RWPE2 (cell line): ENCODE measurements at places on chromosomes 13 and 19.
A peak's percentile ranks its signal among the peaks of the same experiment; 100 is the strongest.

DNA sequence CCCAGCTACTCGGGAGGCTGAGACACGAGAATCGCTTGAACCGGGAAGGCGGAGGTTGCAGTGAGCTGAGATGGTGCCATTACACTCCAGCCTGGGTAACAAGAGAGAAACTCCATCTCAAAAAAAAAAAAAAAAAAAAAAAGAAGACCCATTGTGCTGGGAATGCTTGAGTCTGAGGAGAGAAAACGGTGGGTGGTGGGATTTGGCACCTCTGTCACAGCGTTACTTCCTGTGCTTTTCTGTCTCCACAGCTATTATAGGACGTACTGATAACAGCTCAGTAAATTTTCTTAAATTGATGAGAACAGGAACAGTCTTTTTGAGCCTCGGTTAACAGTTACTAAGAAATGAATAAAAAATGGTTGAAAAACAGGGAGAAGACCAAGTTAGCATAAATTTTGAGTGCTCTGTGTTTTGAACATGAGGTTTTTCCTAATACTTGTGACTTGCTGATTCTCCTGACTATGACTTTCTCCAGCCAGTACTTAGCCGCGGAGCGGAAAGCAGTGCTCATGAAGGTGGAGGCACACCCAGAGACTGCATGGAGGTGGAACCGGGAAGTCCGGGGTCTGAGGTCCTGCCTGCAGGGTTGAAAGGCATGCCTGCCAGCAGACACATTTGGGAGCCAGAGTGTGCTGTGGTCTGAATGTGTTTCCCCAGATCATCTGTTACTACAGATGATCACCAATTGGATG is 55.3 kb upstream of the TEX29 start:
- DNase-seq = no peak

DNA sequence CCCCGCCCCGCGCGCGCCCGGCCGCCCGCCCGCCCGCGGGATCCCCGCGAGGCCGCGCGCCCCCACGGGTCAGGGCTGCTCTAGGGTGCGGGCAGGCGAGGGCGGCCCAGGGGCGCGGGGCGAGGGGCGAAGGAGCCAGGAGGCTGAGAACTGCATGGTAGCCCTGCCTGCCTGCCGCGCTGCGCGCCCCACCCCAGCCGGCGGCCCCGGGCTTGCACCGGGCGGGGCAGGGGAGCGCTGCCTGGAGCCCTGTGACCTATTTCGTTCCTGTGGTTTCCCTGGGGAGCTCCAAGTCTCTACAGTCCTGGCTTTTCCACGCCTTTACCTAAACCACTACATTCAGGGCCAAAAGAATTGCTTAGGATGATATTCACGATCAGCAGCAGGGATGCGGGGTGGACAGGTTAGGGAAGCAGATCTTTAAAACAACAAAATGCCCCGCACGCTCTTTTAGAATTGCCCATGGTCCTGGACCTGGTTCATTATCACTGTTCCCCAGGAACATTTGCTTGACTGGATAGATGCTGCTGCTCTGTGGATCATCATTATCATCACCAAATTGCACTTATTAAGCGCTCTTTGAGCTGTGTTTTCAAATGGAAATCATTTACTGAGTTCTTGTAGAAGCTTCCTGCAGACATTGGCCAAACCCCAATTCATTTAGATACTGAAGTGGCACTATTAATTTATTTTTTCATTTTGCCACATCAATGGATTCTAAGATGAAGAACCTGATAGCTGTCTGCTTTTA is 421 bp upstream of the GPR12 start:
- no peak for DNase-seq

DNA sequence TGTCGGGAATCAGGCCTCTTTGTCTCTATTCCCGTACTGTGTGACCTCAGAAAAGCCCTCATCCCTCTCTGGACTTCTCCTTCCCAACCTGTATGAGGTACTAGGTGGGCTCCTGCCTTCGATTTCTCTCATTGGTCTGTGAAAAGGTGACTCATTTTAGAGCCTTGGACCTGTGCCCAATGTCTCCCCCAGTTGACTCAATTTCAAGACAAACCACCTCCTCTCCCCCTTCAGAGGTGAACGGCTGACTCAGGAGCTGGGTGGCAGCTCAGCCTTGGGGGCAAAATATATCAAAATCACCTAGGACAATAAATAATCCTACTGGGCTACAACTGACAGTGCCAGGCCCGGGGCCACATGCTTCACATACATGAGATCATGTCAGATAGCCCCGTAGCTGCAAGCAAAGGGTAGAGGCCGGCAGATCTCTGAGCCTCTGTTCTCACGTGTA is 630 bp downstream of the COQ8B start:
- peak; percentile 91 for DNase-seq

GRCh38 chr13:72198967-72199560 is 332.1 kb upstream of the DACH1 start:
- DNase-seq = no peak

DNA sequence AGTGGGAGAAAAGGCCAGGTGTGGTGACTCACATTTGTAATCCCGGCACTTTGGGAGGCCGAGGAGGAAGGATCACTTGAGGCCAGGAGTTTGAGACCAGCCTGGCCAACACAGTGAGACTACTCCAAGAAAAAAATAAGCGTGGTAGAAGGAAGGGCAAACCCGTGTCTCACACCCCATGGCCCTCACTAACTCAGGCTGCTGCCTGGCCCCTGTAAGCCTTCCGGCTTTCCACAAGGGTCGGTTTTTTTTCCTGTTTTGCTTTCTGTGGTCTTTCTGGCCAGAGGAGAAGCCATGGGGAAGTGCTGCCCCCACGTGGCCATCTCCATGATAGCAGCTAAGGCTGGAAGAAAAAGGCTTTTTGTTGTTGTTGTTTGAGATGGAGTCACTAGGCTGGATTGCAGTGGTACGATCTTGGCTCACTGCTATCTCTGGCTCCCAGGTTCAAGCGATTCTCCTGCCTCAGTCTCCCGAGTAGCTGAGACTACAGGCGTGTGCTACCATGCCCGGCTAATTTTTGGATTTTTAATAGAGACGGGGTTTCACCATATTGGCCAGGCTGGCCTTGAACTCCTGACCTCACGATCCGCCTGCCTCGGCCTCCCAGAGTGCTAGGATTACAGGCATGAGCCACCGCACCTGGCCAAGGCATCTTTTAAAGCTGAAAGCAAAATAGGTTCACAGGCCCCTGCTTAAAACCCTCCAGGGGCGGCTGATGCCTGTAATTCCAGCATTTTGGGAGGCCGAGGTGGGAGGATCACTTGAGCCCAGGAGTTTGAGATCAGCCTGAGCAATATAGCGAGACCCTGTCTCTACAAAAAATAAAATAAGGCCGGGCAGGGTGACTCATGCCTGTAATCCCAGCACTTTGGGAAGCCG is 7.5 kb upstream of the ARHGEF18 start:
- DNase-seq = no peak

GRCh38 chr13:71902676-71903075 is 35.7 kb upstream of the DACH1 start:
- DNase-seq = no peak

DNA sequence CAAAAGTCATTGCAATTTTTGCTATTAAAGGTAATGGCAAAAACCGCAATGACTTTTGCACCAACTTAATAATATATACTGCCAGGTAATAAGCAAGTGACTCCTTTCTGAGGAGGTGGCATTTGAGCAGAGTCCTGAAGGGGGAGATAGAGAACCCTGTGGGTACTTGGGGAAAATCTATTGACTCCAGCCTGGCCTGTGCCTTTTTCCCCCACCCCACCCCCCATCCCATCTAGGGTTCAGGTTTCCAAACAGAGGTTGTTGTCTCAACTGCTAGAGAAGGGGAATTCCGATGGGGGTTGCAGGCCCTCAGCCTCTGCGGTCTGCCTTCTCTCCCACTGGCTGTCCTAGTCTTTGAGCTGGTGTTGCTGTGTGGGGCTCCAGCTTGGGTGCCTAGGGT is 11.5 kb downstream of the S1PR2 start:
- DNase-seq = no peak

DNA sequence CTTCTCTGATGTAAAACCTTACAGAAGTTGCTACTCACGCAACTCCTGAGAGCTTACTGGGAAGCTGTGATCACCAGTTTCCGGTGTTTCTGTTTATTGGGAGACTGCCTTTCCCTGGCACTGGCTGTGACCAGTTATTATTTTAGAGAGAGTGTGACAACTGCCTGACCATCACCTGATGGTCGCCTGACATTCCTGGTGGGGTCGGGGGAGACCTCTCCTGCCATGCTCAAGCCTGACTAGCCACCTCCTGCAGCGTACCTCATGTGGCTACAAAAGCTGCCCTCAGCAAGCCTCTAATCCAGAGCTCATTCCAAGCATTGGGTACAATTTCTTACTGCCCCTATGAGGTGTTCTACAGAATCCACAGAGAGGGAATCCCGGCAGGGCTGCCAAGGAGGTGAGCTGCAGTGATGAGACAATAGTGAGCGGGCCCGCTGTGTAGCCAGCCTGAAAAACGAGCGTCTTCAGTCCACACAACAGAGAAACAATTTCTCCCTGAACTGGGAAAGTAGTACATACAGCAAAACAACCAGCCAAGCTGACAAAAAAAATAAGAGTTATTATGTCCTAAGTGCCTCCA is 28.7 kb downstream of the GJA3 start:
- no peak for DNase-seq

DNA sequence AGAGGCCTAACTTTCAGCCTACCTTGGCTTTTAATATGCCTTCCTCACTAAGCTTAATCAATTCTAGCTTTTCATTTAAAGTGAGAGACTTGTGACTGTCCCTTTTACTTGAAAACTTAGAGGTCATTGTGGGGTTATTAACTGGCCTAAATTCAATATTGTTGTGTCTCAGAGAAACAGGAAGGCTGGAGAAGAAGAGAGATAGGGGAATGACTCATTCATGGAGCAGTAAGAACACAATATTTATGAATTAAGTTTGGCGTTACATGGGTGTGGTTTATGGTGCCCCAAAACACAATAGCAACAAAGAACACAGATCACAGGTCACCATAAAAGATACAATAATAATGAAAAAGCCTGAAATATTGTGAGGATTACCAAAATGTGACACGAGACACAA is 612.1 kb downstream of the TBC1D4 start:
- DNase-seq = no peak

- no peak for DNase-seq
These were observed 1.2 kb downstream of the CD33 start for GRCh38 chr19:51226067-51226466.

GRCh38 chr13:45206340-45206739 is 5.5 kb upstream of the KCTD4 start:
- no peak for DNase-seq

DNA sequence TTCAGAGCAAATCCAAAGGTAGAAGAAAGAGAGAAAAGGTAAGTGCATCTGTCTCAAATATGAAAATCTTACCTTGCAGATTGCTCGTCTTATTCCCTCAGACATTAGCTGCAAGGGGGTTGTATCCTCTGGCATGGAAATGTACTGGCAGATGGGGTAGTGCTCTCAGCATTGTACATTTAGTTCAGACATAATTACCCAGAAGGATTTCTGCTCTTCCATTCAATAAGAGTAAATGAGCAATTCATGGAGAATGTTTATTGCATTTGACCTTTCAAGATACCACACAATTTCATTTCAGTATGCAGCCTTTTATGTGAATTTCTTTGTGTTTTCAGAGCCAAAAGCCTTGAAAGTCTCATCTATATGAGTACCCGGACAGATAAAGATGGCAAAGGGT is 63.8 kb downstream of the SCEL start:
- no peak for DNase-seq

DNA sequence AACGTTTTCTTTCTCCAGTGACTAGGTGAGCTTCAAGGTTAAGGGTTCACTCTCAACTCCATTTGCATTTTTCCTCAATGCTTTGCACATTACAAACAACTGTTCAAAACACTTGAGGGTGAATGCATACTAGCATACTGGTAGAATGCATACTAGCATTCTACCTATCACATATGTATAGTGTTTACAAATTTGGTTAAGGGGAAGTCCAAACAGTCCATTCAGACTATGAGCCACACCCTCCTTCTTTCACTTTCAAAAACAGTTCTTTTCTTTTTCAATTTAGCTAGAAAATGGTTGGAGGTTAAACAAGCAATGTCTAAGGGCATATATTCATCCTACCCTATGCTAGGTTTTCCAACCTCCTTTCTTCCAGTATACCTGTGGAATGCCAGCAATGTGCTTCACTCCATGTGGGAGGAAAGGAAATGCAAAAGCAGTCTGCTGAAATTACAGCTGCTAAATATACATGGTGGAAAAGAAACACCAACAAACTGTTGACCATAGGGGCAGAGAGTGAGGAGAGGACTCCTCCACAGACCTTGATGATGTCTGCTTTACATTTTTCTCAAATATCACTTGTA is 102.6 kb downstream of the DOCK9 start:
- no peak for DNase-seq

GRCh38 chr19:11540645-11541044 is 2.0 kb downstream of the CNN1 start:
- DNase-seq = no peak
